ENCODE measurements at places on chromosomes 6 and 20.

GRCh38 chr6:48889429-48889828, 573.6 kb downstream of the MMUT start:
- DNase-seq, result no peak

DNA sequence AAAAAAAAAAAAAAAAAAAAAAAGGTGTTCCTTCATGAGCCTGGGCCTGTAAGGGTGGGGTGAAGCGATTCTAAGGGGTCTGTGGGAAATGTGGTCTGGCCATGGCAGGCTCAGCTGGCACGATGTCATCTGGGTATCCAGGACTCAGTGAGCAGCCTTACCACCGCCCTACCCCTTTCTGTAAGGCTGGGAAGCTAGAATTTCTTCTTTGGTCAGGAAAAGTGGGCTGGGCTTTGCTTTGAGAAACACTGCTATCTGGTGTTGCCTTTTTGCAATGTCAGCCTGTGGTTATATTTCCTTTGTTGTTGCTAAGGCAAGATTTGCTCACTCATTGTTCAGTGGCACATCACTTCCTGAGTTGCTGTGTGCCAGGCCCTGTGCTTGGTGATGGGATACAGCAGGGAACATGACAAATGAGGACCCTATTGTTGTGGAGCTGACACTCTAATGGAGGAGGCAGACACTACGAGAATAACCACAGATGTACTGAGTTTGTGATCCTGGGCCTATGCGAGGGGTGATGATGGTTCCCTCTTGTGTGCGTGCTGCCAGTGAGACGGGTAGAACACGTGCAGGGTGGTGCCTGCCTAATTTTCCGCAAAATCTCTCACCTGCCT, 45.9 kb upstream of the ZNFX1 start:
- peak; percentile 63 for DNase-seq

DNA sequence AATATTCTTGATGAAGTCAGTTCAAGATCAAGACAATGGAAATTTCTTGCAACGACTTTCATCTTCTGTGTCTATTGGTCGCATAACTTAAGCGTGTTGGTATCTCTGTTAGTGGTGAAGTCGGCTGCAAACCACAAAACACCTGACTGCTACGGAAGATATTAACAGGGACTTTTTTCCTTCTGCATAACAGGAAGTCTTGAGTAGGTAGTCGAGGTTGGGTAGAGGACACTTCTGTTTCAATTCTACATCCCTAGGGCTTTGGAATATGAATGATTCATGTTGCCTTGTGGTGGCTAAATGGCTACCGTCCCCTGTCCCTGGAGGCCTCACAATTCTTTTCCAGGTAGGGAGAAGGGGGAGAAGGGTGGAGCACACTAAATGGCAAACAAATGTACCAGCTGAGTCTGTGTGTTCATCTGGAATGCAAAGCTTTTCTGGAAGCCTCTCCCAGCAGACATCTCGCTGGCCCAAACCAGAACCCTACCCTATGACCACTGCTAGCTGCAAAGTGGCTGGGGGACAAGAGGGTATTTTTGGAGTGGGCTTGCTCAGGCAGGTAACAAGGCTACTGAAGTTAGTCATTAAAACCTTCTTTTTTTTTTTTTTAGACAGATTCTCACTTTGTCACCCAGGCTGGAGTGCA, 34.6 kb upstream of the NKX2-2 start:
- no peak for DNase-seq

DNA sequence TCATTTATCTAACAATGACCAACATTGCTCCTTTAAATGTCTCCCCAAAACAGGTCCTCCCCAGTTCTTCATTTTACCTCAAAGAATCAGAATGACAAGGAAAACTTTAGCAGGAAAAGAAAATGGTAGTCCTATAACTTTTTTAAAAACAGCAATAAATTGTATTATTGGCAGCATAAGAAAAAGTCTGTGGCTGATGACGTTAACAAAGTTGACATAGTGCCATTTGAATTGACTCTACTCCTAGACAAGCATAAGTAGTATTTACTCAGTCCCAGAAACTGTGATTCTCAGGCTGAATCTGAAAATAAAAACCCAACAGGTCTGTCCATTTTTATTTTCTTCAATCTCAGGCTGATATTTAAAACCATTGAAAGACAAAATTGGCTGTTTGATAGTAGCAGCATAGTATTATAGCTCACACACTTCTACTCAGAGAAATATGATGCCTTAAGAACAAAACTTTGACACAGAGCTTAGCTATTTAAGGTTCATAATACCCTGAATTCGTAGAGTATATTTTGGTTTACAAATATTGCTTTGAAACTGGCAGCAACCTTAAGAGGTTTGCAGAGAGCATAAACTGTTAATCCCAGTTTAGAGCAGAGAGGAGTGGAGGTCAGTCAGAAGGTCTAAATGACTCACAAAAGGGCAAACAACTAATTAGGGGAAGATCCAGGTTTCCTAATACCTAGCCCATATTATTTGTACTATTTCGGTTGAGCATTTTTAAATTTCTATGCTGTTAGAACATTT, 35.0 kb upstream of the TENT5A start:
- DNase-seq, result no peak

- DNase-seq, result no peak
These were observed 154.5 kb downstream of the QRSL1 start for GRCh38 chr6:106783640-106784566.

DNA sequence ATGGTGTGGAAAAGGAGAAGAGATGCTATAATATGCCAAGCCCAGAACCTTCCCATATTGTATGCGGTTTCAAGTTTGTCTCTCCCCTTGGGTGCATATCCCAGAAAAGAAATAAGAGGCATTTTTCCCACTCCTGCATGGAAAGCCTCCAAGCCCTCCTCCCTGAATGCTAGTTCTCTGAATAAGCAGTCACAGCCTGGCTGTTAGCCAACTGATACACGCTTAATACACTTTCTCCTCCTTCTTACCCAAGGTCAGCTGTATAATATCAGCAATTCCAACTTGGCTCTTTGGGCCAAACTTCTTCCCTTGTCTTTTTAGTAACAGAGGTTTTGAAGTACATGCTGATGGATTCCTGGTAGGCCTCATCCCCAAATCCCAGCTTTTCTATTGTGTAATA, 440.1 kb downstream of the EPHA7 start:
- DNase-seq, result no peak

DNA sequence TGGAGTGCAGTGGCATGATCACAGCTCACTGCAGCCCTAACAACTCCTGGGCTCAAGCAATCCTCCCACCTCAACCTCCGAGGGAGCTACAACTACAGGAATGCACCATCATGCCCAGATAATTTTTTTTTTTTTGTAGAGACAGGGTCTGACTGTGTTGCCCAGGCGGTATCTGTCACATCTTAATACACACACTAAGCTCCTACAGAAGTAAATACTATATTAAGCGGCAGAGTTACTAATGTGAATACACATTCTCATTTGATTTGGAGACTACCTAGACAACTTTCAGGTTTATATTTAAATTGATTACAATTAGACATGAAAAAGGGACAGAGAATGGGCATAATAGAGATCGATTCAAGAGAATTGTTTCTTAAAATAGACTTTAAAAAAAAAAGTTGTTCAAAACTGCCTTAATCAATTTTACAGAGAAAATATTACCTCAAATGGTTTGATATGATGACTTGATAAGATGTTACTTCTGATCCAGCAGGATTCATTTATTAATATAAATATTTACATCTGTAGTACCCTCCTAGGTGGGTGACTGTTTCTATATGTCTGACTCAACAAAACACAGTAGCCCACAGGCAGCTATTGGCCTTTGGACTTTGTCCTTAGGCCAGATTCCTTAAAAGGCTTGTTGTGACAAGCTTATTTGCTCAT, 7.1 kb upstream of the LOC128125822 start:
- DNase-seq, result no peak

DNA sequence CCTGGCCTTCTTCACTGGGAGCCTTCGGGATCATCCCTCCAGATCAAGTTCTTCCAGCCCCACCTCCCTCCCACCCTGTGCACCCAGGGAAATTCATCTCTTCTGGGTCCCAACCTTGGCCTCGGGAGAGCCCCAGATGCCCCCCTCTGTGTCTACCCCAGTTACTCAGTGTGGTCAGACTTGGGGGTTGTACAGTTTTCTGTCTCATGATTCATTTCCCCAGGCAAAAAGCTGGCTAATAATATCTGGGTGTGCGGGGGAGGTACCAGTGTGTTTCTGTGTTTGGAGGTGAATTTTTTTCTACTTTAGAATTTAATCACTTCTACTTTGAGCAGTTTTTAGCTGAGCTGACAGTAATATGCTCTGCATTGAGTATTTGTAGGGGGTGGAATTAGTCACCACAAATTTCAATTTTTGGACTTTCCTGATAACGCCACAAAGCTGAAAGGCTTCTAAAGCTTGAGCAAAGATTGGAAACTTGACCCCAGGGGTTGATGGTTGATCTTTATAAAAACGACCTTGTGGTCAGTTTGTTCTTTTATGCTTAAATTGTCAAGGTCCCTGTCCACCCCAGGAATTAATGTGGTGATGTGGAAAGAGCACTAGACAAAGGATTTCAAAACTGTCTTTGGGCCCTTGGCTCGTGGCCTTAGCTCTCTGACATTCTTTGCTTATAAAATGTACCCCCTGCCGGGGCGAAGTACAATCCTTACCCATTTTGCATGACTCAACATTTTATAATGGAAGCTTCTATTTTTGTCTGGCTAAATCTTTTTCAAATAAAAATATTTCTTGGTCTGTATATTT, 284.7 kb upstream of the TAB2 start:
- DNase-seq, result peak; percentile 94

DNA sequence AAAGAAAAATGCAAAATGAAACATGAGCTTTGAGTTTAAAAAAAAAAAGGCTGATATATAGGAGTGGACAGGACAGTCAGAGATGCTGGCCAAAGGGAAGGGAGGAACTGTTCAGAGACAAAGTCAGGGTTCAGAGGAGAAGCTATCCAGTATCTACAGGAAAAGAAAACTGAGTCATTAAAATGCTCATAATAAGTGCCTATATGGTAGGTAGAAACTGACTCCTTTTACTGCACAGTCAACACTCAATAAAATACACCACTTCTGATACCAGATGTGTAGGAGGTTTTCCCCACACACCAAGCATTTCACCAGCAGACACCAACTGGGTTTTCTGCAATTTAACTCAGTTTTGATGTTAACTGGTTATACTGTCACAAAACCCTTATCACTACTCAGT, 32.9 kb downstream of the FRK start:
- no peak for DNase-seq

DNA sequence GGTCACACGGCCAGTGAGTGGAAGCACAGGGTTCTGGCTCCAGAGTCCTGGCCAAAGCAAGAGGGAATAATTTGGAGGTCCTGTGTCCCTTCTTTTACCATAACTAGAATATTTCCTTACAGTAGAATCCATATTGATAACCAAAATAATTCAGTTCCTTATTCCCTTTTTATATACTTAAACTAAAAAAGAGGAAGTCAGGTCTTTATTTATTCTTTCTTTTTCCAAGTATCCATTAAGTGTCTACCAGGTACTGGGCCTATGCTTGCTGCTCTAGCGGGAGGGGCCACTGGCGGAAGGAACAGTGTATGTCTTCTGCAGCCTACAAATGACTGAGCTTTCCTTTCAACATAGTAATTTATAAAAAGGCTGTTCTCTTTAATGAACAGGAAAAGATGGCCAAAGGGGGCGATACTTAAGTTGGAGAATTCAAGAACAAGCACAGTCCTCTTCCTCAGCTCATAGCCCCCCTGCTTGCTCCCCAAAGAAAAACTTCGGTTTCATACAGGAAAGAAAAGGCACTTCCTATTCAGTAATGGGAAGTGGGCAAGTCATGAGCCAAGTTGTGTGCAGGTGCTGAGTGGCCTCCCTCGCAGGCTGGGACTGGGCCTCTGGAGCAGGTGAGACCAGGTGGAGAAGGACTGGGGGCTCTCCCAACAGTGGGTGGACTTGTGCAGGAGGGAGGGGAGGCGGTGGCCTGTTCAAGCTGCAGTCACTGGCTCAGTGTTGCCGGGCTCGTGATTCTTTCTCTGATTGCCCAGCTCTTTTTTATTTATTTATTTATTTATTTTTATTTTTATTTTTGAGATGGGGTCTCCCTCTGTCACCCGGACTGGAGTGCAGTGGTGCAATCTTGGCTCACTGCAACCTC, 110.9 kb downstream of the ARMC2 start:
- DNase-seq, result no peak

DNA sequence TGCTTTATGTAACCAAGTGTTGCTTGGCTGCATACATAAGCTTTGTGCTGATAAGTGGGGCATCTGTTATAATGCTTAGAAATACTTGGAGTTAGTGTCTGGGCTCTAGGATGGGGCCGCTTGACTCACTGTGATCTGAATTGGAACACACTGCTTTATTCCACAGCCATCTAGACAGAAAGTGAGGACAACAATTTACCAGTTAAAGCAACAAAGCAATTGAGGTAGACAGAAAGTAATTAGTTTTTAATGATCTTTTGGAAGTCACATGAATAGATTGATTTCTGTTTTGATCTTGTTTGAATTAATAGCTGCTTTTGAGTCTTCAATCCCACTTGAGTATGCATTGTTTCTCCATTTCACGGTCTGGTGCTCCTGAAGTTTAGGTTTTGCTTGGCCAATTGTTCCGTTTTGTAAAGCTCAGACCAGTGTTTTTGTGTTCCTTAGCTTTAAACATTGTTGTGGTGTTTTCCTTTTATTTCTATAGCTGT, 157.5 kb downstream of the TRMT11 start:
- no peak for DNase-seq

DNA sequence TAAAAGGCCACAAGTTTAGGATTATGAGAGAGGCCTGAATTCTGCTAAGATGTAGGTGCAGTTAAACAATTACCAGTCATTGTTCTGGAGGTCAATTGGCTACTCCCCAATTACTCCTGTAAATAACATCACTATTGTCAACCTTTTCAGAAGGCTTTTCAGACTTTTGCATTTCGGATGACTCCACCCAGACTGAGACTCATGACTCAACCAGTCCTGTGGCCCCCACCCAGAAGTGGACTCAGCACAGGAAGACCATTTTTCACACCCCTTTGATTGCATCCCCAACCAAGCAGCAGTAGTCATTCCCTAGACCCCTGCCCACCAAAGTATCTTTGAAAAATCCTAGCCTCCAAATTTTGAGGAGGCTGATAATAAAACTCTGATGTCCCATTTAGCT, 139.3 kb upstream of the SLC22A16 start:
- no peak for DNase-seq

GRCh38 chr6:10520468-10520867, 683 bp upstream of the GCNT2 start:
- no peak for DNase-seq

- DNase-seq, result no peak
These were observed 31.4 kb downstream of the PRDM1 start for GRCh38 chr6:106117579-106117978.

DNA sequence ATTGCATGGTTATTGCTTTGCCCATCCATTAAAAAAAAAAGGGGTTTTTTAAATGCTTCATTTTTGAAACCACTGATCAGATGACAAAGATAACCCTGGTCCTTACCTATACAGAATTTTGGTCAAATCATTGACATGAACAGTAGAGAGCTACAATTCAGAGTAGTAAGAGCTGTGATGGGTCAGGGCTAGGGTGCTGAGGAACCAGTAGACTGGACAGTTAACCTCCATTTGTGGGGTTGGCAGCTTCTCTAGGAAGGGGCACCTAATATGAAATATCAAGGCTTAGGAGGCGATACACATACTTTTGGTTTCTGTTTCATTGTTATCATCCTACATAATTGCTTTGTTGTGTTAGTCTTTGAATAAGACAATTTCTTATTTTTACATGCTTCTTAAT, 55.1 kb downstream of the ORC3 start:
- no peak for DNase-seq

GRCh38 chr6:42819803-42820511, 38.1 kb downstream of the BICRAL start:
- DNase-seq, result no peak
